ENCODE measurements at places on chromosomes 3 and 15.

DNA sequence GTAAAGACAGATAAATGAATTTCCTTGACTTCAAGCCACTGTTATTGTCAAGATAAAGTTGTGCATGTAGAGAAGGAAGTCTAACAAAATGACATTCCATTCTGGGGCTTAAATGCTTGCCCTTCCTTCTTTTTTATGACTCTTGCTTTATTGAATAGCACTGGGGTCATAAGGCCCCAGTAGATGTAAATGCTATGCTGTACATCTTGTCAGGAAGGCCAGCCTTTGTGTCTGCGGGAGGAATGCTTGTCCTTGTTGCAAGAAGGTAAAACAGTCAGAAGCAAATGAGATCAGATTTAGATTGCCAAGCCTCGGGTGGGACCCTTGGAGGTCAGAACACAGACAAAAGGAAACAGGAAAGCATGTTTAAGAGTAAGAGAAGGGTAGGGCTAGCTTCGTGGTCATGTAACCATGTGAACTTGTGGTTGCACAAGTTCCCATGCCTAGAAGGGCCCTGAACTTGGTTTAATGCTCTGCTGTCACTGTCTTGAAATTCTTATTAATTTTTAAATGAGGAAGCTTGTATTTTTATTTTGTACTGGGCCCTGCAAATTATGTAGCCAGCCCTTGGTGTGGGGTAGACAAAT lies 81.5 kb downstream of the PPM1L start:
- no peak for DNase-seq

- no peak for DNase-seq
Observed at GRCh38 chr3:123795471-123796251, 88.5 kb downstream of the MYLK start.

- DNase-seq = peak; percentile 10
Observed at GRCh38 chr15:45637552-45638033, 2.8 kb downstream of the SQOR start.

- DNase-seq = no peak
Observed at GRCh38 chr15:52039925-52040781, 21.1 kb downstream of the MAPK6 start.

GRCh38 chr15:58551764-58552504 lies 120.1 kb downstream of the LIPC start:
- DNase-seq = no peak

DNA sequence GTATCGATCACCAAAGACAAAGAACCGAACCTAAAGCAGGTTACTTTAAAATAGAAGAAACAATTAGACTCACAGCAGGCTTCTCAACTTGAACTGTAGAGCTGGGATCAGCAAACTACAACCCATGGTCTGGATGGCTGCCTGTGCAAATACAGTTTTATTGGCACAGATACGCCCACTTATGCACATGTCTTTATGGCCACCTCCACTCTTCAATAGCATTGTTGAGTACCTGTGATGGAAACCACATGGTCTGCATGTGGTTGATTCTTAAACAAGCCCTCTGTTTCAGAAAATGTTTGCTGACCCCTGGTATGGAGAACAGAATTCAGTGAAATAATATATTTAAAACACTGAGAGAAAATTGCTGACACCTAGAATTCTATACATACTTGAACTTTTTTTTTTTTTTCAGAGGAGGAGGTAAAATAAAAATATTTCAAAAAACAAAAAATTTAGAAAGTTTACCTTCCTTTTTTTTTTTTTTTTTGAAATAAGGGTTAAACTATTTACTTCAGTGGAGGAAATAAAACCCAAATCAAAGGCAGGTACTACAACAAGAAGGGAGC lies 263.8 kb upstream of the ATP10A start:
- no peak for DNase-seq

DNA sequence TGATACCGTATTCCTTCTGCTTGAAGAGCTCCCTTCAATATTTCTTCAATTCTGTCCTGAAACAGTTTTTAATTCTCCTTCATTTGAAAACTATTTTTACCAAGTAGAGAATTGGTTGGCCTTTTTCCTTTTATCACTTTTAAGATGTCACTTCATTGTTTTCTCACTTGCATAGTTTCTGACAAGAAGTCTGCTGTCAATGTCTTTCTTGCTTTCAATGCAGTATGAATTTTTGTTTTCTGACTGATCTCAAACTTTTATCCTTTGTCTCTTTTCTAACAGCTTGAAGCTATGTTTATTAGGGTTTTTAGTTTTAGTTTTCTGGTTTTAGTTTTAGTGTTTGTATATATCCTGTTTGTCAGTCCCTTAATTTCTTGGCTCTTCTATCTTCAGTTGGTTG lies 364.8 kb upstream of the TPRG1 start:
- DNase-seq = no peak

DNA sequence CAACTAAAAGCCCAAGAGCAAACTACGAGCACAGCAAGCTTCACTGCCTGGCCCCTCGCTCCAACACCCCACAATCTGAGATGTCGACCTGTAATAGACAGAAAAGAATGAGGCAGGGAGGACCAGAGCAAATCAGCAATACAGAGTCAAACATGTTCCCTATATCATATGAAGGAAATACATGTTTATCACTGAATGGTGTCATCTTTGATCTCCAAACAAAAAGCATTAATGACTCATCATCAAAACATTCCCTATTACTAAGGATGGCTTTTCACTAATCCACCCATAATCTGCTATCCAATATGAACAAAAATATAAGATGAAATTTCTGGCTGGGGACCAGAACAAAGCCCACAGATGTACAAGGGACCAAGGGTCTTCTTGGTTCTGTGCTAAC lies 34.7 kb downstream of the MYO5A start:
- no peak for DNase-seq

DNA sequence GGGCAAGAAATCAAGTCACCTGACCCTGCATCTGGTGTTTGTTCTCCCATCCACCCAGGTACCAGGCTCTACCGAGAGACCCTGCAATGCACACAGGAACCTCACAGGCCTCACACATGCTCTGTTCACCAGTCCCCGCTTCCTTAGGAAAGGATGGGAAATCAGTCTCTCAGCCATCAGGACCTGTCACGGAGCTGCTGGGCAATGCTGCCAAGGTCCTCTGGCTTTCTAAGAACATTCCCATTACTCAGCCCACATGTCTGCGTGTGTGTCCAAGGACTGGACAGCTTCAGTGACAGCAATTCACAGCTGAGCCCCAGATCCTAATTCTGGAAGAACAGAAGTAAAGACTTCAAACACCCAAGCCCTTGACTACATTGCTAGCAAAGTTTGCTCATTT lies 6.5 kb upstream of the SRGAP3 start:
- no peak for DNase-seq

- DNase-seq = no peak
Observed at GRCh38 chr15:26095710-26096330, 232.7 kb upstream of the ATP10A start.

GRCh38 chr3:36258421-36258820 lies 121.9 kb upstream of the STAC start:
- DNase-seq = no peak

DNA sequence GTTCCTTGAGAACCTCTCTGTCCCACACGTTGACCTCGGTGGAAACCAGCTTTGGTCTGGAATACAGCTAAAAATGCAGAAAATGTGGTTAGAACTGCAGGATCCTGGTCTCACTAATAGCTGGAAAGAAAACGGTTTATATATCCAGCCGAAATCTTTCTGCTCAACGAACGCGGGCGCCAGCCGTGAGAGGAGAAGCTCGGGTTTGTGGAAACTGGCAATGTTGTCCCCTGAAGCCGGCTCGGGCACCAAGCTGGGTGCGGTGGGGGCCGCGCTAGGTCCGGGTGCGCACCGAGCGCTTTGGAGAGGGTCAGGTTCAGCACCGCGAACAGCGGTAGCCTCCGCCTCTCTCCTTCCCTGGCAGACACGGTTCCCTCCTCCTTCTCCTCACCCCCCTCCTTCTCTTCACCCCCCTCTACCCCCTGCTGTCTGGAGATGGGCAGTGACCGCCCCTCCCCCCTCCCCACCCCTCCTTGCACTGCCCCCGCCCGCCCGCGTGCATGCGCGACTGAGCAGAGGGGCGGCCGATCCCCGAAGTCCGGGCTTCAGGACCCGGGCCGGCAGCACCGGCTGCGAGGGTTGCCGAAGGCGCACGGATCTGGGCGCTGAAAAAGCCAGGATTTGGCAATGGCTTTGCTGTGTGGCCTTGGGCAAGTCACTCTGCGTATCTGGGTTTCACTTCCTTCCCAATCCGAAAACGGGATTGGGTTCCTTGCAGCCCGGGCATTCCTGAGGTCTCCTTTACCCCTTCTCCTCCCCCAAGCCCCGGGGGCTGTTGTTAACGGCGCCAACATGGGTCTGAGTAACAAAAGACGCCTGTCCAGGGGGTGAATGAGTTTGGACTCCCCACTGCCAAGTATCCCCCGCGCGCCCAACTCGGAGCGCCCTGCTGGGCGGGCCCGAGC lies at the start of gene SKOR1:
TSS of gene SKOR1 (plus strand) at position 534 of the 905 bp plus-strand sequence. CDS start at position 628, 94 bp downstream.
- no peak for DNase-seq

DNA sequence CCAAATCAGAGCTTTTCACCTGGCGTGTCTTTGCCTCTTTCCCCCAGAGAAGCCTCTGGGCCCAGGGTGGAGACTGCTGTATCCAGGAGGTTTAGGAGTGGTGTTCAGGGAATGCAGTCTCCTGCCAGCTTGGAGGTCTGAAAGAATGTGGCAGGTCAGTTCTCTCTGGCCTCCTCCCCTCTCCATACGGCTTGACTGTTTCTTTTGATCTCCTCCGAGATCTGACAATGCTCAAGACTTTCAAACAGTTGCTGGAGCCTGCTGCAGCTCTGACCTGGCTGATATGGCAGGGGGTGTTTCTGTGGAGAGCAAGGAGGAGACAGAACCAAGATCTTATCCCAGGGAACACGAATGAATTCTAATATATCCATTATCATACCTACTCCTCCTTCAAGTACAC lies 24.7 kb upstream of the TM4SF4 start:
- no peak for DNase-seq

GRCh38 chr3:172892158-172892557 lies 141.6 kb downstream of the ECT2 start:
- DNase-seq = no peak

GRCh38 chr3:122745369-122746021 lies 48.1 kb downstream of the HSPBAP1 start:
- DNase-seq = no peak

- peak; percentile 23 for DNase-seq
Observed at GRCh38 chr15:70480196-70480856, 283.0 kb downstream of the UACA start.

DNA sequence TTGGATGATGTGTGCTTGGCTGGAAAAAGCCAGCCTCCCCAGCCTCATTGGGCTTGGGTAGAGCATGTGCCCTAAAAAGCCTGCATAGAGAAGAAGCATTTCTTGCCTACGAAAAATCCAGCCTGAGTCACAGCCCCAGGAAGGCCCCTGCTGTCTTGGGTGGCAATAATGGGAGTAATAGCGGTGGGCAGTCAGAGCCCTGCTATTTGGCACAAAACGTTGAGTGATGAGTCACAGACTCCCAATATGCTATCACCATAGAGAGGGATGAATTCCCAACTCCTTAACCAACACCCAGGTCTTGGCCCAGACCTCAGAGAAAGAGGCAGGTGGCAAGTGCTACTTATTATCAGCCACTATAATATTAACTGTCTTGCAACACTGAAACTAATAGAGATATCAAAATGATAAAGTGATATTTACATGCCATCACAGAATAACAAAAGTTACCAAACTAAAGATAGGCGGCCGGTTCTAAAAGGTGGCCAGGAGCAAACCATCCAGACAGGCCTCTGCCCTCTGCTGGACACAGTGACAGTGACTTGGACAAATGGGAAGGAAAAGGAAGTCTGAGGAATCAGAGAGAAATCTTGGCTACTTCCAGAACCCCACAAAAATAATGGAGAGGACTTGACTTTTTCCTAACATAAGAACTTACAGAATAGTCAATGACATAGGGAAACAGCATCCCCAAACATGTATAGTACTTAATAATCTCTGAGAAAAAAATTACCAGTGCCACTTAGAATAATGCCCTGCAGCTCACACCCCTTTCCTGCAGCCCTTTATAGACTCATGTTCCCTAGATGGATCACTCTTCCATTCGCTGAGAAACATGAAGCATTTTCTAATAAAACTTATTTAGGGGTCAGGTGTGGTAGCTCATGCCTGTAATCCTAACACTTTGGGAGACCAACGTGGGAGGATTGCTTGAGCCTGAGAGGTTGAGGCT lies 51.9 kb upstream of the MUC13 start:
- DNase-seq = no peak

DNA sequence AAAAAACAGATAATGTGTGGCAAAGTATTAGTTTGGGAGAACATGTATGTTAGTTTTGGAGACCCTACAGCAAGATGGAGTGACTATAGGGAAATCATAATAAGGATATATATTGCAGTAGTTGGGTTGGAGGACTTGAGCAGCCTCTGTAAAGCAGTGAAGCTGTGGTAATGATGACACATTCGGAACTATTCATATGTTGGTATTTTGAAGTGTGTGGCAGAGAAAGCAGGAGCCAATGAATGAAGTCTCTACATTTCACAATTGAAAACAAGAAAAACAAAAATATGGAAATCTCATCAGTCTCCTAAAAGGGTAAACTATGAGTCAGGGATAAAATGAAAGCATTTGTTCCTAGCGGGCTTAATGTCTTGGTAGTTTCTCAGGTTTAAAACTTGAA lies 645.9 kb downstream of the OTOL1 start:
- no peak for DNase-seq

DNA sequence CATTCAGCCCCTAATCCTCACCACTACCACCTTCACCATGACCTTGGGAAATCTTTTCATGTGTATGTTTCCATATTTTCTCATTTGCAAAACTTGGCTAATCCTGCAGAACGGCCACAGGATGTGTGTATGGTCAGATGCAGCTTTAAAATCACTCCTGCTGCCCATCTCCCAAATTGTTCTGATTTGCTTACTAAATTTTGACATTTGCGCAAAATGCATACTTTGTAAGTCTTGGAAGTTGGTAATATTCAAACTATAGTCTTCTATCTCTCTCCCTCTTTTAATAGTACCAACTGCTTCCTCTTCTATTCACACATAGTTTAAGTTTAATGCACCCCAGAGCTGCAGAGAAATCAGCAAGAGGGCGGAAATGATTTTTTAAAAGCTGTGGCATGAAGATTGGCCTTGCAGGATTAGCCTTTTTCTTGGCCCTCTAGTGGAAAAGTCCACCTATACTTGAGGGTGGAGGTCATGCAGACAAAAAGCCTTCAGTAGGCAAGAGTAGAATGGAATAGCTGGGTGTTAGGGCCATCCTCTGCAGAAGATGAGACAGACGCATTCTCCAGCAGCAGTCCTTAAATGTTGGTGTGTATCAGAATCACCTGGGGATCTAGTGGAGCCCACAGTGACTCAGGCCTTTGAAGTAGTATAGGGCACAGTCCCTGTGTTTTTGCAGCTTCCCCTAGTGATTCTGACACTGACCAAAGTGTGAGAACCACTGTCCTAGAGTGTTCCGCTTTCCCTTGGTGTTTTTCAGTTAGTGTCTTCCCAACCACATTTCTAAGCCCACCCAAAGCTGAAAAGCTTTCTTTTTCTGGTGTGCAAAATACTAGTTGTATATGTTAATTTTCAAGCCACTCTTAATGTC lies 181.7 kb downstream of the CHST2 start:
- no peak for DNase-seq
